ENCODE measurements at places on chromosomes 1 and 21. TPM values are rescaled to one million over a fixed set of nuclear protein-coding genes. Genes with fewer than 3 reads are reported as not detected.

Gene RNU11
- total RNA-seq: not detected

Gene HDGF
- 138 TPM for total RNA-seq

Gene TMCC2
- total RNA-seq: 2.3 TPM

Gene CHI3L2
- total RNA-seq: 4.4 TPM

Gene DESI2
- total RNA-seq: 21.2 TPM
